Spinal cord (tissue), 10 donors: ENCODE measurements at places on chromosomes 3 and 15. TPM values are rescaled to one million over a fixed set of nuclear protein-coding genes. Genes with fewer than 3 reads are reported as not detected.

Gene EFL1
- 21.0 TPM for total RNA-seq

Gene AHSG
- total RNA-seq, result 1.5 TPM

Gene ENTPD3
- 14.8 TPM for total RNA-seq

Gene GOLGA6L1
- total RNA-seq, result not detected

Gene ITGA11
- 18.7 TPM for total RNA-seq

Gene CHRNA3
- 1.1 TPM for total RNA-seq

Gene ANKRD34C
- 0.28 TPM for total RNA-seq

Gene PLCL2
- 29.8 TPM for total RNA-seq

Gene LIPC
- 0.99 TPM for total RNA-seq

GRCh38 chr3:179929091-179929529 is 107.6 kb downstream of the PEX5L start:
- no peaks in the 10 kb centered on the region for H3K4me1 ChIP-seq
- H3K27me3 ChIP-seq, result no peaks in the 10 kb centered on the region
- H3K27ac ChIP-seq, result no peak overlapping the region
- DNase-seq, result no peak
- no peak overlapping the region for H3K4me3 ChIP-seq

- DNase-seq, result no peak
- peak overlapping the region; percentile 76 for H3K27ac ChIP-seq
- H3K4me1 ChIP-seq, result peaks cover 10% of the 10 kb centered on the region
- H3K27me3 ChIP-seq, result no peaks in the 10 kb centered on the region
- no peak overlapping the region for H3K4me3 ChIP-seq
Measured at GRCh38 chr3:66592016-66592761, 91.4 kb upstream of the LRIG1 start.

- no peak overlapping the region for H3K27ac ChIP-seq
- H3K4me1 ChIP-seq, result no peaks in the 10 kb centered on the region
- H3K36me3 ChIP-seq, result no peaks in the 10 kb centered on the region
- no peak for DNase-seq
Measured at GRCh38 chr3:106035619-106036018, 166.8 kb upstream of the CBLB start.

DNA sequence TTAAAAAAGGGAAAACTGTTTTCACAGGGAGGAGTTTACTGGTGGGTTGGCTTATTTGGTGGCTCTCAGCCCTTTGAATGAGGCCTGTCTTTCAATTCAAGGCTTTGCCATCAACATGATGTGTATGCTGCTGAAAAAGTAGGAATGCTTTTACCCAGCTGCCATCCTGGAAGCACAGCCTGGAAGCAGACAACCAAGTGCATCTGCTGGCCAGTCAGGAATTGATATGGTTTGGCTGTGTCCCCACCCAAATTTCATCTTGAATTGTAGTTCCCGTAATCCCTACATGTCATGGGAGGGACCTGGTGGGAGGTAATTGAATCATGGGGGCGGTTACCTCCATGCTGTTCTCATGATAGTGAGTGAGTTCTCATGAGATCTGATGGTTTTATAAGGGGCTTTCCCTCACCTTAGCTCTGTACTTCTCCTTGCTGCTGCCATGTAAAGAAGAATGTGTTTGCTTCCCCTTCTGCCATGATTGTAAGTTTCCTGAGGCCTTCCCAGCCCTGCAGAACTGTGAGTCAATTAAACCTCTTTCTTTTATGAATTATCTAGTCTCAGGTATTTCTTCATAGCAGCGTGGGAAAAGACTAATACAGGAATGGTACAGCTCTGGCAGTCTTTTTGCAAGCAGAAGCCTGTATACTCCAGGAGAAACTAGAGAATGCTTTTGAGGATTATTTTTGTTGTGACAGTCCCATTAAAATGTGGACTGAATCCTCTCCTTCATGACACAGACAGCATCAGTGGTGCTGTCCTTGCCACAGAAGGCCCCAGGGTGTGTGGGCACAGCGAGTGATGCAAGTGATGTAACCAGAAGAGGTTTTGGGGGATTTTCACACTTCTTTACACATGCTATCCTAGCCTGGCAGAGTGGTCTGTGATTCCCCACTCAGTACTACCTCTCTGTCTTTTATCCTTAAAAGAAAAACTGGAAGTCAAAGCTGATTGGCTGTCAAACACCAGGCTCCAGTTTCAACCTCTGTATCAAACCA is 20.0 kb downstream of the PLCL2 start:
- H3K27me3 ChIP-seq, result no peaks in the 10 kb centered on the region
- no peak overlapping the region for H3K27ac ChIP-seq
- H3K36me3 ChIP-seq, result no peaks in the 10 kb centered on the region
- DNase-seq, result no peak
- H3K4me1 ChIP-seq, result peaks cover 2% of the 10 kb centered on the region

- H3K27me3 ChIP-seq, result no peaks in the 10 kb centered on the region
- peaks cover 8% of the 10 kb centered on the region for H3K4me1 ChIP-seq
- H3K27ac ChIP-seq, result peak overlapping the region; percentile 99
- H3K4me3 ChIP-seq, result peak overlapping the region; percentile 89
- H3K36me3 ChIP-seq, result no peaks in the 10 kb centered on the region
- peak; percentile 49 for DNase-seq
Measured at GRCh38 chr15:58770519-58770856, 614 bp upstream of the MINDY2 start.

DNA sequence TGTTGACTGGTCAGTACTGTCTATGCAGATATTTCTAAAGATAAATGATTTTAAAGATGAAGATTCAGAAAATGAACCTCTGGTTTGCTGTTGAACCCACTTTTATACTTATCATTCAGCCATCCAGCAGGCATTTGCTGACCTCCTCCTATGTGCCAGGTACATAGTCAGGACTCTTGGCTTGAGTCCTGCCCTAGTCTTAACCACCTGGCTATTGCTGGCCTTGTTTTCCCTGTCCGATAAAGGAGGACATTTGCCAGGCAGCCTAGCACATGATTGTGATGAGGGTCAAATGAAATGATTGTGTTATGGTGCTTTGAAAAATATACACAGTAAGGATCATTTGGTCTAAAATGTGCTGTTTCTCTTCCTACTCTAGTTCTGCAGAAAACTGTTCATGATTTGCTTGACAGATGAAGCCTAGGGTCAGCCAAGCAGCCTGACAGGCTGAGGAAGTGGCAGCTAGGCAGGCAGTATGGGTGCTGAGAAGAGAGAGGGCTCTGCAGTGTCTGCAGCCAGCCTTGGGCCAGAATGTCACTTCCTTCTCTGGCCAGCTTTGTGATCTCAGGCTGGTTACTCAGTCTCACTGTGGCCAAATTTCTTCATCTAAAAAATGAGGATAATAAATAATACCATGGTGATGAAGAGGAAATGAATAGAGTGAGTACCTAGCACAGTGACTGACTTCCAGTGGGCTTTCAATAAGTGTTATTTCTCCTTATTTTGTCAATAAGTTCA is 13.8 kb downstream of the EXOSC7 start:
- no peak for DNase-seq
- no peak overlapping the region for H3K27ac ChIP-seq
- no peak overlapping the region for H3K4me3 ChIP-seq
- peaks cover 9% of the 10 kb centered on the region for H3K4me1 ChIP-seq

GRCh38 chr3:126211569-126211968 is 31.2 kb upstream of the ALDH1L1 start:
- H3K27me3 ChIP-seq, result no peaks in the 10 kb centered on the region
- no peak overlapping the region for H3K4me3 ChIP-seq
- H3K27ac ChIP-seq, result no peak overlapping the region
- no peaks in the 10 kb centered on the region for H3K36me3 ChIP-seq

GRCh38 chr3:72386327-72387000 is 461.8 kb downstream of the SHQ1 start:
- no peak overlapping the region for H3K4me3 ChIP-seq
- no peak overlapping the region for H3K27ac ChIP-seq
- no peak for DNase-seq
- H3K4me1 ChIP-seq, result no peaks in the 10 kb centered on the region
- no peaks in the 10 kb centered on the region for H3K27me3 ChIP-seq

- H3K4me3 ChIP-seq, result no peak overlapping the region
- H3K4me1 ChIP-seq, result peaks cover 50% of the 10 kb centered on the region
- H3K36me3 ChIP-seq, result peaks cover 20% of the 10 kb centered on the region
Measured at GRCh38 chr15:101048176-101048575, 129.0 kb downstream of the LRRK1 start.

- peak overlapping the region; percentile 73 for H3K27ac ChIP-seq
- H3K27me3 ChIP-seq, result no peaks in the 10 kb centered on the region
- H3K4me1 ChIP-seq, result peaks cover 23% of the 10 kb centered on the region
- H3K4me3 ChIP-seq, result no peak overlapping the region
Measured at GRCh38 chr15:65245096-65245856, 34.0 kb upstream of the CILP start.

DNA sequence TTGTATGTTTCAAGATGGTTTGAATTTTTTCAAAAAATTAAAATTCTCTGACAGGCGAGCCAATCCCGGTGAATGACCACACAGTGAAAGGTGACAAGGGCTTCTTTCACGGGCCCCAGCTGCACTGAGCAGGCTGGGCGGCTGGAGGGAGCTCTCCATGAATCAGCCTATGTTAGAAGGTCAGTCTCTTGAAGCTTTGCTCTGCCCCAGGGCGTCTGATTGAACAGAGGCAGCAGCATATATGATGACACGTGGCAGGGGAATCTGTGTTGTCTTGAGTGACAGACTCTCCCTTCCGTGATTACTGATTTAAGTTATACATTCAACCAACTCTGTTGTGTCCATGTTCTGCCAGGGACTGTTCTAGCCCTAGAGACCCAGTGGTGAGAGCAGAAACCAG is 51.5 kb downstream of the ISG20 start:
- no peak overlapping the region for H3K27ac ChIP-seq
- H3K27me3 ChIP-seq, result no peaks in the 10 kb centered on the region
- no peak overlapping the region for H3K4me3 ChIP-seq
- H3K36me3 ChIP-seq, result no peaks in the 10 kb centered on the region
- no peak for DNase-seq
